Daoy (cell line): ENCODE measurements at places on chromosomes 5 and 9. TPM values are rescaled to one million over a fixed set of nuclear protein-coding genes. Genes with fewer than 3 reads are reported as not detected.

GRCh38 chr9:85302938-85303756 lies 438.6 kb downstream of the AGTPBP1 start:
- peak; percentile 15 for DNase-seq

GRCh38 chr5:126995039-126995438 lies 35.3 kb downstream of the MARCHF3 start:
- DNase-seq, result no peak

DNA sequence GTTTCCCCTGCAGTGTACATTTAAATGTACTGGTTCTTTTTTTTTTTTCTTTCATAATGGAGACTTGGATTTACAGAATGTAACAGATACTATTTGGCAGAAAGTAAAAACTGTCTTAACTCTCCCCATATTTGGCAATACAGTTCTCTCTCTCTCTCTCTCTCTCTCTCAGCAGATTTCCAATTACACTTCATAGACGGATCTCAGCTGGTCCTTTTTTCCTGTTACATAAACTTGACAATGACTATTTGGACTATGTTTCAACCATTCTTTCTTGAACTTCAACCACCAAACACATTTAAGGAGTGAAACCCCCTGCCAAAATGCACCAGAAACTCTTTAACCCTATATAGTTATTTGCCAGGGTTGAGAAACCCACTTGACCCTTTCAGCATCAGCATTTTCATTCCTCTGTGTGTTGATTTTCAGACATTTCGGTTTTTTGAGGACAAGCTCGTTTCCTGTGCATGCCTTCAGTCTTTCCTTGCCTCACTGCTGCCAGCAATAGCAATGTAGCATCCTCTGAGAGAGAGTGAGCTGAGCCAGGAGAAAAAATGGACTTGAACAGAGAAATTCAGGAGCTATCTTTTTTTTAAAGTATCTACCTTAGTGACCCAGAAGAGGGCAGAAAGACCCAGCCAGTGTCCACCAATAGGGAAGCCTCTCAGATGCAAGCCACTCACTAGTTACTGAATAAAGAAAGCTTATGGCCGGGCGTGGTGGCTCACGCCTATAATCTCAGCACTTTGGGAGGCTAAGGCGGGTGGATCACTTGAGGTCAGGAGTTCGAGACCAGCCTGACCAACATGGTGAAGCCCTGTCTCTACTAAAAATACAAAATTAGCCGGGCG lies 26.0 kb upstream of the GNA14 start:
- DNase-seq, result no peak

Gene C9orf153
- not detected in 2 replicates for total RNA-seq

Gene MTAP
- not detected in 2 replicates for total RNA-seq

Gene CCL28
- total RNA-seq, result not detected in 2 replicates

- peak; percentile 97 for DNase-seq
Observed at GRCh38 chr5:57692582-57693487, 210.2 kb upstream of the ACTBL2 start.

DNA sequence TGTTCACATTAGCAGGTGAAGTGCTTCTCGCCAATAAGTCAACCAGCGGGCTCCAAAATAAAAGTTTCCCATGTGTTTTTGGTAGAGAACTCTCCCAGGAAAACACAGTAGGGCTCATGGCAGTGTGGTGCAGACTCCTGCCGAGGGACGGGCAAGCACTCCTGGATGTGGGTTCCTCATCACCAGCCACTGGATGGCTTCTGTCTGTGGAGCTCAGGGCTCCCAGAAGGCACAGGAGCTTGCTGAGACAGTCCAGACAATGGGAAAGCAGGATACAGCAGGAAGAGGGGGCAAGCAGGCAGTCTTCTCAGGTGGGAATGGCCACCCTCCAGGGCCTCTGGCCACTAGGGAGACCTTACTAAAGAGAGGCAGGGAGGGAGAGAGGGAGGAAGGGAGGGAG lies 142.4 kb downstream of the HSD17B3 start:
- no peak for DNase-seq

DNA sequence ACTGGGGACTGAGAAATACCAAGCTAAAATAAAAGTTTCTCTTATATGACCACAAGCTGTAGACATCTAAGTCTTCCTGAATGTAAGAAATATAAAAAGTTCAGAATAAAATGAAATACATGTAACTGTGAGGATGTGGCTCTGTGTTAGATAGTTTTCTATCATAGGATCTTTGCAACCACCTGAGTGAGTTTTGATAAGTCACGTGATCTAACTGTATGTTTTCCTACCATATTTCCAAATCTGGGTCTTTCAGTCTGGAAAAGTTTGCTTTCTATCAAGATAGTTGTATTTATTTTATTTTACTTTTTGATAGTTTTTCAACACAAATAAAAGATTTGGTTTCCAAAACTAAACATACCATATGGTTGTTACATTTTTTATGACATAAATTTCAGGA lies 1905.8 kb upstream of the ACO1 start:
- DNase-seq, result no peak

Gene ADAMTSL2
- 0.03 TPM in 1 of 2 replicates, not detected in the other for total RNA-seq

Gene KIF4B
- 0.17 TPM in 1 of 2 replicates, not detected in the other for total RNA-seq

Gene EDIL3
- 184 and 191 TPM in 2 replicates for total RNA-seq
